ENCODE measurements at places on chromosomes 6 and 20.
A peak's percentile ranks its signal among the peaks of the same experiment; 100 is the strongest.

- DNase-seq: no peak
Measured at GRCh38 chr6:137651591-137652335, 157.6 kb upstream of the OLIG3 start.

DNA sequence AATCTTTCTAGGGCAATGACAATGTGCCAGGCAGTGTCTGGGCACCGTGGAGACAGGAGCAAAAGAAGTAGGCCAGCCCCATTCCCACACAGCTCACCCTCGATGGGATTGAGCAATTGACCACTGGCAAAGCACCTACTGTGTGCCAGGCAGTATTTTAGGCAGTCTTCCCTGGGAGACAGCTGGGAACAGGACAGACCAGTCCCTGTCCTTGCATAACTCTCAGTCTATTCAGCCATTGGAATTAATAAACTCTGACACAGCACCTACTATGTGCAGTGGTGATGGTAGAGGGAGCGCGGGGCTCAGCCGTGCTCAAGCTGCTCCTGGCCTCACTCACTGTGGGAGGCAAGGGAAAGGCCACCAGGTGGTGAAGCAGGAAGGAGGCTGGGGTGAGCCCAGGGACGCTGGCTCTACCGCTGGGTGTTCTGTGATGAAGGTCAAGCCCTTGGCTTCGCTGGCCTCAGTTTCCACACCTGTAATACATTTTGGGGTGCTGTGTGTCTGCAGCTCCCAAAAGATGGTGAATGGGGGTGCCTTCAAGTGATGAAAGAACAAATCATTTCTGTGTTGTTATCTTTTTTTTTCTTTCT lies 122.3 kb upstream of the PMEPA1 start:
- DNase-seq: no peak

DNA sequence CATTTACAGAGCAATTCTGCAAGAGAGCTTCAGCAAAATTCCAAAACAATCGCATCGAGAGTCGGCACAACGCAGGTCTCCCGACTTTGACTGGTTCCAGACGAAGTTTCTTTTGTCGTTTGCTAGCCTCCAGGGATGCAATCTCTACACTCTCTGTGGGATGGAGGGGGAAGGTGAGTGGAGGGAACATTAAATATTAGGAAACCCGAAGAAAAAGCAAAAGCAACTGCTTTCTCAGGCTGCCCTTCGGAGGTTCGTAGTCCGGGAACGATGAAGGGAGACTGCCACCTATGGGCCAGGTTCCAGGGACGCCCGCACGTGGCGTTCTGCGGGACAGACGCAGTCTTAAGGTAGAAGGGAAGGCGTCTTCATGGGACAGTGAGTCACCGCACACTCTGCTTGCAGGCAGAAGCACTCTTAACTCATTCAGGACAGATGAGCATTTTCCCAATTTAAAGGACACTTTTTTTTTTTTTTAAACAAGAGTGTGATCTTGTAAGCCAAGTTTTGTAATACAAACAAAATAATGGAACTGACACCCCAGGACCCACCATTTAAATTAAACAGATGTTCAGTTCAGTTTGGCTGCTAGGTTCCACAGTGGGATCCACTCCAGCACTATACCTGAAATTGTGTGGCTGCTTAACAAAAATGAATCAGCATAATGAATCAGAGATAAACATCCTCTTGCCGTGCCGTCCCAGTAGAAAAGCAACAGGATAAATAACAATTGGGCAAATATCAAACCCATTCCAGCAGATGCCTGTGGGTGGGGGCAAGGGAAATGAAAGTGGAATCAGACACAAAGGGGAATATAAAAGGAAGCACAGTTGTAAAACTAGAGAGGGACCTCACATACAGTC lies 65.8 kb upstream of the ARMC2 start:
- DNase-seq: peak; percentile 79

DNA sequence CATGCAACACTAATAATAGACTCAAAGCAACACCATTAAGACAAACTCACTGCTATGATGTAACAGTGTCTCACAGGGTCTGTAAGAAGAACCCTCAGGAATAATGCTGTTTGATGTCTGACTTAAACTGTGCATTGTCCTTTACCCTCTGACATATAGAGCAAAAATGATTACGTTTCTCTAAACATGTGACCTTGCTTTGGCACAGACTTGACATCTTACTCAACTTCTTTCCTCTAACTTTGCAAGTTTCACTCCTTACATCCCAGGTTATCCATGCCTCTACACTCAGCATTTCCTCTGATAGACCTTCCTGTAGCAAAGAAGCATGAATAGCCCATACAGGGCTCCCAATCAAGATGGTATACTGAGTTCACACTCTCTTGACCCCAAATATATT lies 252.7 kb downstream of the UST start:
- no peak for DNase-seq

DNA sequence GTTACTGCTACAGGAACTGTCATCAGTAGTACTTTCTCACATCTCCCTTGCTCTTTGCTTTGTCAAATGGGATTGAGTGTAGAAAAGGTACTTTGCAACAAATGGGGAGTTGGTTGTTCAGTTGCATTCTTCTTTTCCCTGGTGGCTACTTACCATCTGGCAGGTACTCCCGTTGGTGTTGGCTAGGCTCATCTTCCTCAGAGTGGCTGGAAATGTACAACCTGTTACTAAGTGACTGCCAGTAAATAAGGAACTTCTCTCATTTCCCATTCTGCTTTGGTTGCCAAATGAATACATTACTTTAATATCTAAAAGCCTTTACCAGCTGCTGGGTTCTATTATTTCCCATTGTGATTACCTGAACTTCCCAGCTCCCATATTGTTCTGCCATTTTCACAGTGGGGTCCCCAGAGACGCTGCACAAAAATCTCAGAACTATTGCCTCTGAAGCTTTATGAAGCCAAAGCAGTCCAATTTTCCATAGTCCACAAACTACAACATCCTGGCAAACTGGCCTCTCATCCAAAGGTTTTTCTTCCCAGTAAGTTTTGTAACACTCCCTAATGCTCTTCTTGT lies 229.7 kb upstream of the HTR1E start:
- no peak for DNase-seq

GRCh38 chr6:170047823-170048222 lies 243.1 kb downstream of the DLL1 start:
- no peak for DNase-seq

DNA sequence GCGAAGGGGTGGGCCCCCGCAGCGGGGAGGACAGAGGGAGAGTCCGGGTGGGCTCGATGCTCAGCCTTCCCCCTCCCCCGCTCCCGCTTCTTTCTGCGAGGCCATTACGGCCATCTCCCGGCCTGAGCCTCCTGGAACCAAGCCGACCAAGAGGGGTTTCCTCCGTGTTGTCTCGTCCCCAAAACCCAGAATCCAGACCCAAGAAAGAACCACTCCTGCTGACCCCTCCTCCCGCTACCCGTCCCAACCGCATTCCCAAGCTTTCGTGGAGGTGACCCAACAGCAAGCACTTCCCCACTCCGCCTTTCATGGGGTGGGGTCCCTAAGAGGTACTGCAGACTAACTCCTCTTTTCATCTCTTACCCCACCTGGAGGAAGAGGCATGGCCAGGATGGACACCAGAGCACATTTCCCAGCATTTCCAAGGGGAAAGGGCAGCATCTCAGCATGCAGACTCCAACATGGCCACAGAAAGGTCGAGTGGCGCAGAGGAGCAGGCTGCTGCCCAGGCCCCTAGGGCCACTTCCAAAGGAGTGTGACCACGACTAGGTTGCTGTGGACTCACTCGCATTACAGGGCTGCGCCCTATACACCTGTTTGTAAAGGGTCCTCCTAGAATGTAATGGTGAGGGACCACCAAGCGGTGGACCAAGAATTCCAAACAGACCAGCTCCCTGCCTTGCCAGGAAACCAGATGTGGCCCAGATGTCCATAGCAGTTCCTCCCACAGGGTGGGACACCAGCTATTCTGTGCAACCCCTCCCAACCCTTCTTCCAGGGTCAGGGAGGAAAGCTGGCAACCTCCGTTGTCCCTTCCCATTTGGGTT lies 53.4 kb downstream of the MRPL14 start:
- no peak for DNase-seq

- DNase-seq: no peak
Measured at GRCh38 chr6:117706504-117706903, 31.2 kb downstream of the NUS1 start.

- no peak for DNase-seq
Measured at GRCh38 chr6:40355532-40355931, 231.6 kb downstream of the LRFN2 start.
